RWPE2 (cell line): ENCODE measurements at places on chromosomes 2 and 18.

- no peaks in the 10 kb centered on the region for H3K4me1 ChIP-seq
- DNase-seq: no peak
- no peaks in the 10 kb centered on the region for H3K36me3 ChIP-seq
- no peak overlapping the region for H3K27ac ChIP-seq
Measured at GRCh38 chr2:212535996-212536816, 2.4 kb downstream of the ERBB4 start.

- H3K27me3 ChIP-seq: no peaks in the 10 kb centered on the region
- no peak for DNase-seq
- no peak overlapping the region for H3K4me3 ChIP-seq
- H3K36me3 ChIP-seq: no peaks in the 10 kb centered on the region
- no peaks in the 10 kb centered on the region for H3K4me1 ChIP-seq
Measured at GRCh38 chr2:88307817-88308216, 137.7 kb downstream of the THNSL2 start.

GRCh38 chr2:180662941-180663471, 317.4 kb upstream of the UBE2E3 start:
- H3K4me1 ChIP-seq: peaks cover 13% of the 10 kb centered on the region
- H3K27ac ChIP-seq: no peak overlapping the region
- no peak for DNase-seq
- no peak overlapping the region for H3K4me3 ChIP-seq
- H3K36me3 ChIP-seq: no peaks in the 10 kb centered on the region
- no peaks in the 10 kb centered on the region for H3K27me3 ChIP-seq

- no peaks in the 10 kb centered on the region for H3K36me3 ChIP-seq
- no peaks in the 10 kb centered on the region for H3K27me3 ChIP-seq
- no peak for DNase-seq
- peak overlapping the region; percentile 55 for H3K27ac ChIP-seq
- peak overlapping the region; percentile 94 for H3K4me3 ChIP-seq
- peaks cover 6% of the 10 kb centered on the region for H3K4me1 ChIP-seq
Measured at GRCh38 chr2:54456362-54456611, 160 bp downstream of the SPTBN1 start.

DNA sequence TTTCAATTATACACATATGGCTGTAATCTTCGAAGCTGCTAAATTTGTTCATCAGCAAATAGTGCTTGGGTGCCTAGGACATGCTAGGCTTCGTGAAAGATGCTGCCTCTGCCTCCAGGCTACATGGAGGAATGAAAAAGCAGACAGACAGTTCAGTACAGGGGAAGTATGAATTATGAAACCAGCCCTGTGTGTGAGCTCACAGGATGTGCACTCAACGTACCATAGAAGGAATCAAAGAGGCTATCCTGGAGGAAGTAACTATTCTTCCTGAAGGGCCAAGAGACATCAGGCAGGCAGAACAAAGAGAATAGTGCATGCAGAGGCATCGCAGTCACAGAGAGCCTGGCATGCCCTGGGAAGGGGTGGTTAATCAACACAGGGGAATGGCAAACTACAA, 61.4 kb downstream of the DYM start:
- H3K27me3 ChIP-seq: no peaks in the 10 kb centered on the region
- peaks cover 6% of the 10 kb centered on the region for H3K4me1 ChIP-seq
- H3K36me3 ChIP-seq: no peaks in the 10 kb centered on the region

DNA sequence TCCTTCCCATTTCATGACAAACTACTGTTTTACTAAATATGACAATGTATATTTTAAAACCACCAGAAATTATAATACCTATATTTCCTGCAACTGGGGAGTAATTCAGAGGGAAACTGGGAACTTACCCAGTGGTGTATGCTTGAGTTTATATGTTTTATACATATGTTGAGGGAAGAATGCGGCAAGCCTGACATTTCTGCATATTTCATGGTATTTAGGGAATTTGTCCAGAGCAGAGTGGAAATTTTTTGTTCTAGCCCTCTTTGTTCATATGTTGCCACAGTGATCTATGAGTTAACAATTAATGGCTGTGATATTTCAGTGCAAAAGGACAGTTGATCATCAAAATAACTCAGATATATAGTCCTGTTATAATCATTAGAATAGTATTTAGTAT, 230.8 kb upstream of the VWC2L start:
- no peaks in the 10 kb centered on the region for H3K27me3 ChIP-seq
- no peaks in the 10 kb centered on the region for H3K4me1 ChIP-seq
- no peak overlapping the region for H3K27ac ChIP-seq
- H3K36me3 ChIP-seq: no peaks in the 10 kb centered on the region

- H3K27me3 ChIP-seq: no peaks in the 10 kb centered on the region
- peak overlapping the region; percentile 78 for H3K27ac ChIP-seq
- peaks cover 6% of the 10 kb centered on the region; the same call in 1 of the 2 replicates for H3K36me3 ChIP-seq
- DNase-seq: no peak
Measured at GRCh38 chr2:112583497-112584133, 794 bp upstream of the CHCHD5 start.

DNA sequence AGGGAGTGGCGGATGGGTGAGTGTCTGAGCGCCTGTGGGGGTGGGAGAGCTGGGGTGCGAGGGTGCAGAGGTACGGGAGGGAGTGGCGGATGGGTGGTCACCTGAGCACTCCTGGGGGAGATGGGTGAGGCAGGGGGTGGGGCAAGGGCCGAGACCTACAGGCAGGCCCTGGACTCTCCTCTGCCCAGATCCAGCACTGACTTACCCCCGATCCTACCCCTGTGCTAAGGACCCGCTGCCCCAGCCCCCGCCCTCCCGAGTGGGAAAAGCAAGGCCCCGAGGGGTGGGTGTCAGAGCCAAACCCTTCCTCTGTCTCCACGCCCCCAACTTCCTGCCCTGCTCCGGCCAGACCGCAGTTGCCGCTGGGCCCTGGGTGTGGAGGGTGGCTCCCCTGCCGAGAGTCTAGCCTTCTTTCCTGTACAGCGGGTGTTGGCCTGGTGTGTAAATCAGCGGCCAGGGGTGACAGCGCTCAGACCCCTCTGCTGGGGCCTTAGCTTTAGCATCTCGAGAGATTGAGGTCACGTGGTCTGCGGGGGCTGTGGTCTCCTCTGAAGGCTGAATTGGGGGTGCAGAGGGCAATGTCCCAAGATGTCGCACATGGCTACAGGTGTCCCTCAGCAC, 12.5 kb downstream of the BOK start:
- peaks cover 12% of the 10 kb centered on the region for H3K36me3 ChIP-seq
- no peak overlapping the region for H3K27ac ChIP-seq
- DNase-seq: peak; percentile 59
- H3K27me3 ChIP-seq: no peaks in the 10 kb centered on the region
- no peak overlapping the region for H3K4me3 ChIP-seq
- no peaks in the 10 kb centered on the region for H3K4me1 ChIP-seq

- H3K27ac ChIP-seq: no peak overlapping the region
- peaks cover 2% of the 10 kb centered on the region for H3K4me1 ChIP-seq
- DNase-seq: no peak
- H3K27me3 ChIP-seq: no peaks in the 10 kb centered on the region
- H3K36me3 ChIP-seq: no peaks in the 10 kb centered on the region
Measured at GRCh38 chr2:188385857-188386256, 94.2 kb downstream of the GULP1 start.

GRCh38 chr2:199704358-199705238, 146.4 kb downstream of the FTCDNL1 start:
- H3K4me3 ChIP-seq: no peak overlapping the region
- no peaks in the 10 kb centered on the region for H3K4me1 ChIP-seq
- DNase-seq: no peak
- H3K27ac ChIP-seq: no peak overlapping the region

GRCh38 chr2:2849464-2850217, 518.6 kb upstream of the MYT1L start:
- no peak overlapping the region for H3K4me3 ChIP-seq
- H3K27me3 ChIP-seq: no peaks in the 10 kb centered on the region
- H3K4me1 ChIP-seq: no peaks in the 10 kb centered on the region

GRCh38 chr18:36158266-36158867, 28.7 kb downstream of the ELP2 start:
- H3K36me3 ChIP-seq: peaks cover 90% of the 10 kb centered on the region
- no peaks in the 10 kb centered on the region for H3K27me3 ChIP-seq
- H3K4me3 ChIP-seq: no peak overlapping the region
- no peaks in the 10 kb centered on the region for H3K4me1 ChIP-seq
- no peak overlapping the region for H3K27ac ChIP-seq

GRCh38 chr18:49228187-49228586, 232.3 kb downstream of the DYM start:
- no peaks in the 10 kb centered on the region for H3K27me3 ChIP-seq
- no peak overlapping the region for H3K27ac ChIP-seq
- H3K36me3 ChIP-seq: no peaks in the 10 kb centered on the region
- no peaks in the 10 kb centered on the region for H3K4me1 ChIP-seq
- DNase-seq: no peak

DNA sequence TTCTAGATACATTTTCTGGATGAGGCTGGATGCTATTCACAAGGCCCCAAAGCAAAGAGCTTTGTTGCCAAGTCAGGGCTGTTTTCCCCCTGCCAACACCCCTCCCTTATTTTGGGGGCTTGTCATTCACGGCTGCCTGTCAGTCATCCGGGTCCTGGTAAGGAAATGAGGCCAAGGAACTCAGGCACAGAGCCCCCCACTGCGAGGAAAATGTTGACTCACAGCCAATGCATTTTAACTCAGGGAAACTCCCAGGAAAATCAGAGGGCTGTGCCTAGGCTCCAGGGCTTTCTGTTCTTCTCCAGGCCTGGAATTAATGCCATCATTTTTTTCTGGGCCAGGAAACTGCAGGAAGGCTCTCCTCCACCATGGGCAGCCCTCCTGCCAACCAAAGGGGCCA, 241.1 kb downstream of the SMAD2 start:
- H3K36me3 ChIP-seq: no peaks in the 10 kb centered on the region
- no peaks in the 10 kb centered on the region for H3K4me1 ChIP-seq
- no peak overlapping the region for H3K27ac ChIP-seq
- DNase-seq: no peak
- H3K27me3 ChIP-seq: peaks cover 4% of the 10 kb centered on the region

DNA sequence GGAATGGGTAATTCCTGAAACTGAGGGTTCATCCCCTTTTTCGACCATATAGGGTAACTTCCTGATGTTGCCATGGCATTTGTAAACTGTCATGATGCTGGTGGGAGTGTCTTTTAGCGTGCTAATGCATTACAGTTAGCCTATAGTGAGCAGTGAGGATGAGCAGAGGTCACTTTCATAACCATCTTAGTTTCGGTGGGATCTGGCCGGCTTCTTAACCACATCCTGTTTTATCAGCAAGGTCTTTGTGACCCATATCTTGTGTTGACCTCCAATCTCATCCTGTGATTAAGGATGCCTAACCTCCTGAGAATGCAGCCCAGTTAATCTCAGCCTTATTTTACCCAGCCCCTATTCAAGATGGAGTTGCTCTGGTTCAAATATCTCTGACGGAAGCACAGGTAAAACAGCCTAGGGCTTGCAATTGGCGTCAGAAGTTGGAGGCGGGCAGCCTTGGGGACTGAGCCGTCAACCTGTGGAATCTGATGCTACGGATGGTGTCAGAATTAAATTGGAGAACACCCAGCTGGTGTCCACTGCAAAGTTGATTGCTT, 19.5 kb downstream of the RALBP1 start:
- no peak overlapping the region for H3K4me3 ChIP-seq
- H3K36me3 ChIP-seq: no peaks in the 10 kb centered on the region
- DNase-seq: no peak
- H3K27ac ChIP-seq: no peak overlapping the region
- H3K27me3 ChIP-seq: no peaks in the 10 kb centered on the region
- peaks cover 3% of the 10 kb centered on the region for H3K4me1 ChIP-seq

DNA sequence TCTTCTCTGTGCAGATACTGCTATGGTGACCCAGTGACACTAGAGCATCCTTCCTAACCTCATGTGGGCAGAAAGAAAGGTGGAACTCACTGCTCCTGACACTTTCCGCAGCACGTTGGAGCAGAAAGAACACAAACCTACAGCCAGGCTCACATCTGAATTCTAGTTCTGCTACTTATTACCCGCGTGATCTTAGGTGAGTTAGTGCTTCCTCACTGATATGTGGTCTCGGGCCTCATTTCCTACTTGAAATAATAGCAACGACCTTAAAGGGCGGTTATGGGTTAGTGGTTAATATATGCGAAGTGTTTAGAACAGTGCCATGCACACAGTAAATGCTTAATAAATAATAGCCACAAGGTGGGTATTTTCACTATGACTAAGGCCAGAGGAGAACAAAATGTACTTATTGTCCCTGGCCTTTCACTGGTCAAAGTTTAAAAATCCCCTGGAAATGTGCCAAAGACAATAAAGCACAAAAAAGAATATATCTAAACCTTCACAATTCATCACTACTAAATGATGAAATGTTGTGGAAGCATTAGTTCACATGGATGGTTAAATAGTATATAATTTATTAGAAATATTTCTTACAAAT, 66.6 kb downstream of the MYOM1 start:
- H3K4me3 ChIP-seq: no peak overlapping the region
- no peak overlapping the region for H3K27ac ChIP-seq
- no peak for DNase-seq
- no peaks in the 10 kb centered on the region for H3K27me3 ChIP-seq
